ENCODE measurements at places on chromosomes 11 and 22.

DNA sequence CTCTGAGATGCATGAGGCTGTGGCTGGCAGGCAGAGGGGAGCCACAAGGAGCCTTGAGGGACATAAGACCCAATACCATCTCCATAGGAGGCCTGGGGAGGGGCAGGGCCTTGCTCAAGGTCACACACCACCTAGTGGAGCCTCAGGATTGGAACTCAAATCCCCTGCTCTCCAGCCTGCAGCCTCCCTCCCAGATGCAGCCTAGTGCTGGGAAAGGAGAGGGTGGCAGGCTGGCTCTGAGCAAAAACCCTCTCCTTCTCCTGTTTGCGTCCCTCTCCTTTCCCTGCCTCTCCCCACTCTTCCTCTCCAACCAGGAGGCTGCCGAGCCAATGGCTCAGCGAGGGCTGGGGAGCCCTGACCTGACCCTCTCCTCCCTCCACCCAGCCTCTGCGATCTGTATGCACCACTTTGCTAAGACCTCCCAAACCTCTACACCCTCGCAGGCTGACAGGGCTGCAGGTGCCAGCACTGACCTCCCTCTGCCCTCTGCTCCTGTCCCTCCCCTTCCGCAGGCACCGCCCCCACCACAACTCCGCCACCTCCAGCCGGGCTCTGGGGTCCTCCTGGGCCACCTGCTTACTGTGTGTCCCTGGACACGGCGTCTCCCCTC lies 14.7 kb downstream of the IGLL1 start:
- DNase-seq: no peak

GRCh38 chr11:113779496-113779895 lies at the start of gene CLDN25:
CLDN25 (plus strand) TSS chr11:113779796; CDS start chr11:113779796, 0 bp downstream.
- no peak for DNase-seq

DNA sequence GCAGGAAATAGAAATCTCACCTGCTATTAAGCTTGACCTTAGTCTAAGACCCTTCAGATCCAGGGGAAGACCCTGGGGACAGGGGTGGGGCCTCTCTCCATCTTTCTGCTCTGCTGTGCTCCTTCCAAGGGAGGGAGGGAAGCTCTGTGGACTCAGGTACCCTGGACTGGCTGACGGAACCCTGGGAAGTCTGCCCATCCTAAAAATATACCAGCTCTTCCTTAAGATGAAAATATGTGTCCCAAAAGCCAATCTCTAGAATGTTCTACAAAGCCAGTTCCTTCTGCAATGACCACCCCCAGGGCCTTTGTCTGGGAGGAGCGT lies 73.7 kb downstream of the RTL6 start:
- DNase-seq: no peak

DNA sequence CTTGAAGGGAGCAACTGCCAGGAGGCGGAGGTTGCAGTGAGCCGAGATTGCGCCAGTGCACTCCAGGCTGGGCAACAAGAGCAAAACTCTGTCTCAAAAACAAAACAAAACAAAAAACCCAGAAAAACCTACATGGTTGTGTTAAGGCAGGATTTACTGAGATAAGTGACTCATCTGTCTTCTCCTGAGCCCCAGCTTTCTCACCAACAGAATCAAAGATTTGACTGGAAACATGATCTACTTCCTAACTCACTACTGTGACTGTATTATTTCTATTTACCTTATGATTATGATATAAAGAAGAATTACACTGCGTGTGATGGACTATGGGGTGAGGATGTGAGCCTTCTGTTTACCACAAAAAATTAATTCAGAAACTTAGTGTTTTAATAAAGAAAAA lies 21.8 kb downstream of the FAM118B start:
- no peak for DNase-seq

GRCh38 chr11:13160806-13161205 lies 116.8 kb upstream of the BMAL1 start:
- no peak for DNase-seq

DNA sequence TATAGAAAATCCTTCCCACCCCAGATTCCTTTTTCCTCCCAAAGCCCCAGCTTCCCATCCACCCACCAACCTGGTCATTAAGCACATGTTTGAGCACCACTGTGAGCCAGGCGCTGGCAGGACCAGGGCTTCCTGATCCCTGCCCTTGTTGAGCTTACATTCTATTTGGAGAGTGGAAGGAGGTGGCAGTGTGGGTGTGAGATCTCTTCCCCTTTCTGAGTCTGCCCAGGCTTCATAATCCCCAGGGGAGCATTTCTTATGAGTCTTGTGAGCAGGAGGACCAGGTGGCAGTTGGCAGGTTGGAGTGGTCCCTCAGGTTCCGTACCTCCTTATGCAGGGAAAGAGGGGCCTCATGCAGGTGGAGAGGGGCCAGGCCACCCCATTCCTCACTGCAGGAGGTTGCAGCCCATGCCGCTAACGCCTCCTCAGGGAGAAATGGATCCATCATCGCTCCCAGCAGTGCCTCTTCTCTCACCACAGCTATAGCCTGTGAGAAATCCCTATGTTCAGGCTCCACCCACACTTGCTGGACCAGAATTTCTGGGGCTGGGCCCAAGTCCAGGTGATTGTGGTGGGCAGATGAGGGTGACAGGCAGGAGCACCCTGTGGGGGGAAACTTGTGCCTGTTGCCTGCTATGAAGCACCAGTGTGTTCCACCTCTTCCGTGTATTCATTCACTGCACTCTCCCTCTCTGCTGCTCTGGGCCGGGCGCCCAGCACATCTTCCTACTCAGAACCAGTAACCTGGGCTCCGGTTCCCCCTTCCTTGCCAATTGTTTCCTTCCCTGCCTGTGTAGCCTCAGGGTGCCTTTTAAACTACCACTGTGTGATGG lies 23.5 kb downstream of the UBE2L3 start:
- no peak for DNase-seq

DNA sequence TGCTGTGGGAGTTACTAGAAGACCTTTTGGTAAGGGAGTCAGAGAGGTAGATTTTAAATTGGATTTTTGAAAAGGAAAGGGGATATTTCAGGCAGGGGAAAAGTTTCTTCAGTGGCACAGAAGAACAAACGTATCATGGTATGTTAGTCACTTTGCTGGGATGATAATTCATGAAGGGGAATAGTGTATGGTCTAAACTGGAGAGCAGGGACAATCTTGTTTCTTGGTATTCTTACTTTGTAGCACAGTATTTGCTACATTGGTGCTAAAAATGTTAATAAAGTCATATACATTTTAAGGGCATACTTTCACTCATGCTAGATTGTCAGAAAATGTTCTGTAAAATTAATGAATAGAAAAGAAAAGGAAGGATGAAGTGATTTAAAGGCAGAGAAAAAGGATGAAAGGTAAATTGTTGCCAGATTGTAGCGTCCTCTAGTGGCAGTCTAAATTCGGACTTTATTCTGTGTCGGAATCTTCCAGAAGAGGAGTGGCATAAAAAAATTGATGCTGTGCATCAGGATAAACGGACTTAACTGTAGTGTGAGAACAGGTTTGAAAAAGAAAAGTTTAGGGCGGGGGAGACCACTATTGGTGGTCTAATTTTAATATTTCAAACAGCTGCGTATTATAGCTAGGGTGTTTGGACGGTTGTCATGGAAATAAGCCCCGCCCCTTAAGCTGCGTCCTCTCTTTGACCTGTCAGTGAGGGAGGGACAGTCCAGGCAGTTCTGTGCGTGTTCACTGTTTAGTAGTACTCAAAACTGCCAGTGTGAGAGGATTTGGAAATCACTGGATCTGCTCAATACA lies at the start of gene BCO2:
TSS of gene BCO2 (plus strand) at position 724 of the 810 bp plus-strand sequence. CDS start 90 bp downstream, outside the sequence.
- no peak for DNase-seq

DNA sequence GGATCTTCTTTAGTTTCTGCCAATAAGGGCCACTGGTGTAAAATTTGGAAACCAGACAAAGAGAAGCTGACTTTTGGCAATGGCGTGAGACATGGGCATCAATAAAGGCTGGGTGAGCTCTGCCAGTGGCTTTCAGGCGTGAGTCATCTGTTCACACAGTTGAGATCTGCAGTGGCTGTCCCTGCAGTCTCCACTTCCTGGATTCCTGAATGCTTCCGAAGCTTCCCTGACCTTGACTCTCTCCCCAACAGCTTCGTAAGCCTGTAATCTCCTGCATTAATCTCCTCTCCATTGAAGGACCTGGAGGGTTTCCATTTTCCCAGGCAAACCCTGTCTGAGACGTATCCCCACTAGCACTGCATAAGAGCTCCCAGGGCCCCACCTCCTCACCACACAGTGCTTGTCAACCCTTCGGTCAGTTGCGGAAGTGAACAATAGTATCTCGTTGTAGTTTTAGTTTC lies 574.7 kb downstream of the TBC1D22A start:
- DNase-seq: peak; percentile 58

DNA sequence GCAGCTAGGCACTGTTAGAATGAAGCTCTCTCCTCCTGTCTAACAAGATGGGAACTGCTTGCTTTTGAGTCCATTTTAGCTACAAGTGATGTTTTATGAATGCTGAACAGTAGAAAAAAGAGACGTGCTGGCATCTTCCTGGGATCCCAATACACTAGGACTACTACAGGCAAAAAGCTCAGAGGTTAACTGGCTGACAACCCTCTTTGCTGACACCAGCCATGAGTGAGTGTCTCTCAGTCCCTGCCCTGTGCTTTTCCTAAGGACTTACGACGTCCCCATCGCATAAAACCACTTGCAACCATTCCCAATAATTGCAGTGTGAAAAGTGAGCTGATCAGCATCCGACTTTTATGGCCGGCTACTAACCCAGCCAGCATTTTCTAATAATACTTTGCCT lies 213.5 kb downstream of the NTM start:
- no peak for DNase-seq

DNA sequence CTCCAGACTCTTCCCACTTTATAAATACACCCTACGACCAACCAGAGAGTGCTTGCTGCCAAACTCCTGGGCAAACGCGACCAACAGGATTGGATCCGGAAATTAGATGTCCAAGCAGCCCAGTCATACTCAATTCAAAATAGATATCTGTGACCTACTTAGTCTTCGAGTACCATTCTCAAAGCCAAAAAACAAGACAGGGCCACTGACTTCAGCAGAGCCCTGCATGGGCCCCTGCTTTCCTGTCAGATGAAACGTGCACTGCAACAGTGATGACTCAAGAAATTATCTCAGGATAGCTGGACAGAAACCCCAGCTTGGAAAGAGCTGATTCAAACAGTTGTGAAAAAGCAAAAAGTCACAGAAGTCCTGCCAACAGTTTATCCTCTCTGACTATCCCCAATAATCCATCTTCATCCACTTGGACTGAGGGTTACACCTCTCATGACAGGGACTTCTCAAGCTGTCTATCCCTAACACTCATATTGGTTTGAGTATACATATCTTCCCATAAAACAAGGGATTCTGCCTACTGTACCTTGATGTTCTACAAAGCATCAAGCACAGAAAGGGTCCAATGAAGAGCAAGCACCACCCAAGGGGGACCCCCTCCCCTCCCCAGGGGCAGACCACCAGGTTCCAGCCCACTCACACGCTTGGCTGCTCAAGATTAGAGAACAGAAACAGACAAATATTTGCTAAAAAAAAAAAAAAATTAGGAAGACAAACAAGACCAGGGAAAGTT lies 17.4 kb downstream of the SMCO4 start:
- DNase-seq: no peak

DNA sequence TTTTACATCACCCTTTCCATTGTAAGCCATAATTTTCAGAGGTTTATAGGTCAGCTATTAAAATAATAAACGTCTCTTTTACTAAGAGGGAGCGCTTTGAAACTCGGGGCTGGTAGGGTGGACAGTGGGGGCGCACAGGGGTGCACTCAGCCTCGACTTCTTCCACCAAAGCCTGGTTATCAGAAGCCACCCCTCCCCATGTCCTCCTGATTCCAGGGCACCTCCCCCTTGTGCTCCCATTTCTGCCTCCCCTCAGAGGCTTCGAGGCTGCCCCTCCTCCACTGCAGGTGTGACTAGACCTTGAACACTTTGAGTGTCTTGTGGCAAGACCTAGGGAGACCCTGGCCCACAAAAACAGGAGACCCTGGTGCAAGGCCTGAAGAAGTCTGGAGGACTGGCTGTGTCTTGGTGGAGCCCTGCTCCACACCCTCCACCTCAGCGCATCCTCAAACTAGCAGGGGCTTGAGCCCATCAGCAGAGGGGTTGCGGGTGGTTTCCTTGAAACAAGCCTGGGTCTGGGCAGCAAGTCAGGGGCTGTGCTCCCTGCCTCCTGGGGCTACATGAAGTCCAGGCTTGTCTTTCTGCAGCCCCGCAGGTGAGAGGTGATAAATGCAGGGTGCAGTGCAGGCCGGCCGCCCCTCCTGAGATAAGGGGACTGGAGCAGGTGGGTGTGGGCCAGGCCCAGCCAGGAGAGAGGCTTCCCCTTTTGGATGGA lies 3.0 kb downstream of the CDKN1C start:
- no peak for DNase-seq

DNA sequence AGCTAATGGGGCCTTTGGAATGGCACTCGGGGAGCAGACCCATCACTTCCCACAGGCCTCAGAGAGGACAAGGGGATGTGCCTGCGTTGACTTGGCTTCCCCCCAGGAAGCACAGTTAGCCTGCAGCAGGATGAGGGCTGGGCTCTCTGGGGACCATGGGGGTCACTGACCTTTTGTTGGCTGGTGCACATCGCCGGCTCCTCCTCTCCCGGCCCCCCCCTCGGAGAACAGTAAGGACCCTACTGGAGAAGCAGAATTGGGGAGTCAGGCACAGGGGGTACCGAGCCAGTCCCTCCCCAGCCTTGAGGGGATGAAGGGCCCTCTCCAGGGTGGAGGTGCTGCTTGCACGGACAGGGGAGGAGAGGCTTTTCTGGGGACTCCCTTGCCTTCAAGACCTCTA lies 32.8 kb downstream of the NRXN2 start:
- no peak for DNase-seq

DNA sequence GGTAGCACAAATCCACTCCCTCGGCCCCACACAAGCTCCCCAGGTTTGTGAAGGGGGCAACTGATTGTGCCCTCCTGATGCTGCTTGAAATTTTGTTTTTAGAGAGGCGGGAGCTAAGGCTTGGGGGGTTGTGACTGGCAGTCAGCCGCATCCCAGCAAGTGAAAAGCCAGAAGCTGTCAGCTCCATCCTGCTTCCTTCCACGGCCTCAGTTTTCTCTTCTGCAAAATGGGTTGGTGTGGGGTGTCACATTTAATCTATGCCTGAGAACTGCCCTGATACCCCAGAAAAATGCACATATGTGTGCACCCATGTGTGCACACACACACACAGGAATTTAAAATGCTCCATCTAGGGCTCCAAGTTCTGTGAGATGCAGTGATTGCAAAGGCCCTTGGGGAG lies 358.6 kb downstream of the TENM4 start:
- no peak for DNase-seq

GRCh38 chr22:26673486-26673885 lies 16.1 kb downstream of the MIAT start:
- no peak for DNase-seq
